GM19239 (cell line): ENCODE measurements at places on chromosomes 4 and X.

GRCh38 chr4:26105337-26105736 lies 191.3 kb downstream of the SMIM20 start:
- DNase-seq, result no peak

- DNase-seq, result peak; percentile 1
These were observed 64.8 kb downstream of the GLRA3 start for GRCh38 chr4:174764105-174764729.

DNA sequence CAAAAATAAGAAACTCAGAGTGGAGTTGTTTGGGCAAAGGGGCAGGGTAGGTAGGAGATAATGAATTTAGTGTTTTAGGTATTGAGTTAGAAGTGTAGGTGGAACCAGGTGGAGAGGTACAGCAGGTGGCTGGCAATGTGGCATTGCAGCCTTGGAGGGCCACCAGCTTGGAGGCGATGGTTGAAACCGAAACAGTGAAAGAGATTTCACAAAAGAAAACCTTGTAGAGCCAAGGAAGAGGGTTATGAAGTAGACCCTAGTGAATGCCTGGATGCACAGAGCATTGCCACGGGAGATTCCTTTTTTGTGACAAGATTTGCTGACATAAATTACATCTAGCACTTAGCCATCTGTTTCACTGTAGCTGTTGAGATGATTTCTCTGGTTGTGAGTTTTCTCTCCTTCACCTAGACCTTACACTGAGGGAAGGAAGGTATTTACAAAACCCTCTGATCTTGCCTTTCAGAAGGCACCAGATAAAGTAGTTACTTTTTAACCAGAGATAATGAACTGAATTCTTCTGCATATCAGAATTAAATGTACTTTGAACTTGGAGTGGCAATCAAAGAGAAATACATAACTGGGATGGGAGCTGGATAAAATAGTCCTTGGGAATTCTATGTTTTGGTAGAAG lies 104.1 kb upstream of the CASK start:
- DNase-seq, result no peak

DNA sequence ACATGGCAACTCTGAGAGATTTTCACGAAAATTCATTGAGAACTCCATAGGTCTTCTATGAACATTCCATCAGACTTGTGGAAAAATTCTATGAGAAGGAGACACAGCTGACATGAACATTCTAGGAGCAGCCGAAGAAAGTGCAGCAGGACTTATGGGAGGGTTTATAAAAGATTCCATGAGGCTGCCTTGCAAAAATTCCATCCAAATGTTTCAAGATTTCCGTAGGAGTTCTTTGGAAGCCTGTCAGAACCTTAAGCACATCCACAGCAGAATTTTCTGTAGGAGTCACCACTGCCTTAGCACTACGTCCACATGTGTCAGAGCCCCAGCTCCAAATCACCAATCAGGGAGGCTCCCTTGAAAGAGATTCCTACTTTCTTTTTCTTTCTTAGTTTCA lies 67.0 kb upstream of the MSX1 start:
- no peak for DNase-seq

DNA sequence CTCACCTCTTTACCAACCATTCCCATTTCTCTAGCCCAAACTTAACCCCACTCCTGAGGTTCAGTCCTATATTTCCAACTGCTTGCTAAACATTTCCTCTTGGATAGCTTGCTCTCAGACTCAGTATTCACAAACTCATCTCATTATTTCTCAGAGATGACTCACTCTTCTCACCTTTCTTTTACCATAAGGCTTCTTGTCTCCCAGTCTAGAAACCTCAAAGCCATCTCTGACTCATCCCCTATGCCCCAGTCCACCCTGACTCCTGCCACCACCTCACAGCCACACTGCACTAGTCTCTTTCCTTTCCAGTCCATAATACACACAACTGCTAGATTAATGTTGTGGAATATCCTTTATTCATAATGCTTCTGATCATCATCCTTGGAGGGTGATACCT lies 4.8 kb downstream of the FRMPD3 start:
- no peak for DNase-seq

DNA sequence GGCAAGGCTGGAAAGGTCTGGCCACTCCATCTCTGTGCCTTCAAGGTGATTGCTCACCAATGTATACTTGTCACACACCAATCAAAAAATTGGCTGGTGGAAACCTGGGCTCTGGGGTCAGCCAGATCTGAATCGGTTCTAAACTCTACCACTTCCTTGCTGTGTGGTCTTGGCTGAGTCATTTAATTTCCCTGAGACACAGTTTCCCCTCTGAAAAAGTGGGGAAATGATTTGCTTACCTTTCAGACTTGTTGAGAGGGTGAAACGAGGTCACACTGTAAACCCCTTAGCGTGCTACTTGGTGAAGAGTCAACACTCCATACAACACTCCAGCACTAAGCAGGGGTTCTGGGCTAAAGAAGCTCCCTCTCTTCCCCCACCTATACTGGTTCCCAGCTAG lies 252.3 kb upstream of the ZIC3 start:
- DNase-seq, result no peak

- DNase-seq, result no peak
These were observed 64.4 kb downstream of the EIF4E start for GRCh38 chr4:98864560-98864959.

DNA sequence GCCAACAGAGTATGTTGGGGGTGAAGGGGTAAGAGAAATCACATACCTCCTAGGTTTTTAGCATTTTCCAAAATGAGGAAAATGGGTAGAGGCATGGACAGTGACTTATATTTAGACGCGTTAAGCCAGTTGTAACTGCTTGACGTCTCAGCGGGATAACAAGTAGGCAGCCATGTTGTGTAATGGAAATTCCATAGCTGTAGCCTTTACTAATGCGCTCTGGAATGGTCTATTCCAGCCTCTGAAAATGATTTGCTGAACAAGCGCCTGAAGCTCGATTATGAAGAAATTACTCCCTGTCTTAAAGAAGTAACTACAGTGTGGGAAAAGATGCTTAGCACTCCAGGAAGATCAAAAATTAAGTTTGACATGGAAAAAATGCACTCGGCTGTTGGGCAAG lies 135.5 kb downstream of the PTTG2 start:
- no peak for DNase-seq

DNA sequence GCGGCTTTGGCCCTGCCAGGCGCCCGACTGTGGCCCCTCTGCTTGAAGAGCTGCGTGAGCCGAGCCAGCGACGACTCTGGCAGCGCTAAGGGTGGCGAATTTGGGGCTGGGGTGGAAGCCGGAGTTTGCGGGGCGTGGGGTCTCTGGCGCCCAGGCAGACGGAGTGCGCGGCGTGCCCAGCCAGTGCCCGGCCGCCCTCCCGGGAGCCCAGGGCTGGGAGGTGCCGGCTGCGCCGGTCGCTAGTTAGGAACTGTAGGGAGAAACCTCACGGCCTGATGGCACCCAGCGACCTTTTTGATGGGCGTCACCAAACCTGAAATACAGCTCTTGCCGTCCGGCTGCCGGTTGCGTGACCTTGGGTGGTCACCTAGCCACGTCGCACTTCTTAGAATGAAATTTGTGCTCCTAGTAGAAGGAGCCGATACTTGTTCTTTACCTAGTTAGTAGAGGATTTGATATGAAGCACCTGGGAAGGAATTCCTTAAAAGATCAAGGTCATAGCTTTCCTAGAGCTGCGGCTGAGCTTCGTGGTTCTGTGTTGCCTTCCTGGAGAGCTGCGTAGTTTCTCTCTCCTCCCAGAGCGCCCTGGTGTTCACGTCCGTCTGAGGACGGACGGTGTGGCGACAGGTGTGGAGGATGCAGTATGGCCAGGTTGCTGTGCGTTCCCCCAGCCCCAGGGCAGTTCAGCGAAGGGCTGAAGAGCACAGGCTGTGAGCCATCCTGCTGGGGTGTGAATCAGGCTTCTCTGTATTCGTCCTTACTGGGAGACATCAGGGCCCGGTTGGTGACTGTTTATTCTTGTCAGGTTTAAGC lies 680 bp downstream of the MAEA start:
- no peak for DNase-seq

- no peak for DNase-seq
These were observed 296.5 kb downstream of the PPP3CA start for GRCh38 chr4:101050837-101051205.

GRCh38 chr4:53592686-53593501 lies 1.6 kb upstream of the LNX1 start:
- no peak for DNase-seq

GRCh38 chr4:6225469-6225868 lies 25.1 kb upstream of the JAKMIP1 start:
- no peak for DNase-seq

- DNase-seq, result no peak
These were observed 48.9 kb downstream of the CHIC2 start for GRCh38 chr4:54015423-54016030.

DNA sequence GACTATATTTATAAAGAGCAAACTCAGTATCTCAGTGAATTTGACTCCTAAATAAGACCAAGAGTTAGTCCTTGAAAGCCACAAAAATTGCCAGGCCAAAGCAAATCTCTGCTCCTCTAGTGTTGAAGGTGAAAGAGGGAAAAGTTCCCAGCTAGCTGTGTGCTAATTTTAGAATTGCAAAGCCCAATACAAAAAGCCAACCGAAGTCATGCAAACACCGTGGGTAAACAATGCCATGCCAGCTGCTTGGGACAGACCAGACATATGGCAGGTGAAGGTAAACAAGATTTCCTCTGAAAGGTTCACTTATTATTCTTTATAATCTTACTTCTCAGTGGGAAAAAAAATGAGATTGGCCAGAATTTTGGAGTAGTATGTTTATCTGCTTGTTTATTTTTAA lies 80.5 kb upstream of the LNX1 start:
- no peak for DNase-seq

DNA sequence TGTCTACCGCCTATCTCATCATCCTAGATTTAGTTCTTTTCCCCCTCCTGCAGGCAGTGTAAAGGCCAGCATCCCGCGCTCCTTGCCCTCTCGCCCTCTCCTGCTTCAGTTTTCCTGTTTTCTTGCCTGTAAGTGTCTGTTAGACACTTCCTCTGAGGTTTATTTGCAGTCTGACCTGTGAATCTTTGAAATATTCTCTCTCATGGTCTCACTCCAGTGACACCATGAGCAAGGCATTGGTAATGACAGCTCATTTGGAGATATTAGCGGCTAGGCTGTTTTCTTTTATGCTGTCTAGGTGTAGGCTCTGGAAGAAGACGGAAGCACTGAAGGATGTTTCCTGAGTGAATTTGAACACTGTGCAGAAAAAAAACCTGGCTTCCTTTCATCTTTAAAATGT lies 179.6 kb downstream of the KDR start:
- DNase-seq, result no peak

- DNase-seq, result peak; percentile 84
These were observed 11.2 kb upstream of the ADD1 start for GRCh38 chr4:2832309-2832980.

GRCh38 chr4:109645874-109646710 lies 57.2 kb downstream of the CASP6 start:
- no peak for DNase-seq

DNA sequence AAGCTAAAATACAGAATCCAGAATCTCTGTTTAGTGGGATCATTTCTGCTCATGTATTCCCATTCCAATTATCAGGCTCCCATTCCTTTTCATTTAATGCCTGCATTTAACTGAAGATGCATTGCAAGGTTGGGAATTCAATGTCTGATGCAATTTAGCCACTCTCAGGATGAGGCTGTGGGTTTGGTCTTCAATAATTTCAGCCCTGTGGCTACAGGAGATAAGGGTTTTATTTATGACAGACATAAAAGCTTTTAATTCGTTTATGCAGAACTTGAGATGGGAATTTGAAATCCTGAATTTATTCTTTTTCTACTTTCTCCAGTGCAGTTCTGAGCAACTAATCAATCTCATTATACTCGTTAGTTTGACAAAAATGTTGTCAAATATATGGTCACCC lies 1225.9 kb downstream of the PCDH18 start:
- no peak for DNase-seq

DNA sequence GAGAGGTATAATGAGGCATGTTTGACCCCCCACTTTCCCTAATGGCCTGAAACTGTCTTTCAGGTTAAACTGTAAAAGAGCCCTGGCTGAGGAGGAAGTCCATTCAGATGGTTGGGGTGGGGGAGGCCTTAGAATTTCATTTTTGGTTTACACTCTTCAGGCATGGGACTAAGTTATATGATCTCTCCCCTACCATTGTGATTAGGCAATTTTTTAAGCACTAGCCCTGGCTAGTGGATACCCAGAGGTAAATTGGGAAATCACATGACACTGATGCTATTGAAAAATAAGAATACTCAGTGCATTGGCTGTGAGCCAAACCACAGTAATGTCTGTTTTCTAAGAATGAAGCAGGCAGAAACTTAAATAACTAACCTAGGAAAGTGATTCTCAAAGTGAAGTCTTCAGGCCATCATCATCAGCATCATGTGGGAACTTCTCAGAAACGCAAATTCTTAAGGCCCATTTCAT lies 149.7 kb downstream of the RRAGB start:
- DNase-seq, result no peak

- DNase-seq, result no peak
These were observed 104.5 kb upstream of the GATB start for GRCh38 chr4:151865312-151865711.

- DNase-seq, result no peak
These were observed 262.0 kb downstream of the COL25A1 start for GRCh38 chr4:109040441-109040840.

DNA sequence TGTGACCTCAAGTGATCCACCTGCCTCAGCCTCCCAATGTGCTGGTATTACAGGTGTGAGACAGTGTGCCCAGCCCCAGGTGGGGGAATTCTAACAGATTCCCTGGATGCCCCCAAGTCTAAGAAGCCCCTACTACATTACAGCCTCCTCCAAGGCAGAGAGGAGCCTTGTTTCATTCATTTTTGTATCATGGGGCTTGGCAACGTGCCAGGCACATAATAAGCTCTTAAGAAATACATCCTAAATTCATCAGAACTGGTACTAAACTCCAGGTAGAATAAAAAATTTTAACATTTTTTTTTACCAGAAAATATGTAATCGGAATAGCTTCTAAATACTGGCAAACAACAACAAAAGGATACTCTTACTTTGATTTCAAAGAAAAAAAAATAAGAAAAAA lies 127.1 kb downstream of the CHIC2 start:
- DNase-seq, result no peak

DNA sequence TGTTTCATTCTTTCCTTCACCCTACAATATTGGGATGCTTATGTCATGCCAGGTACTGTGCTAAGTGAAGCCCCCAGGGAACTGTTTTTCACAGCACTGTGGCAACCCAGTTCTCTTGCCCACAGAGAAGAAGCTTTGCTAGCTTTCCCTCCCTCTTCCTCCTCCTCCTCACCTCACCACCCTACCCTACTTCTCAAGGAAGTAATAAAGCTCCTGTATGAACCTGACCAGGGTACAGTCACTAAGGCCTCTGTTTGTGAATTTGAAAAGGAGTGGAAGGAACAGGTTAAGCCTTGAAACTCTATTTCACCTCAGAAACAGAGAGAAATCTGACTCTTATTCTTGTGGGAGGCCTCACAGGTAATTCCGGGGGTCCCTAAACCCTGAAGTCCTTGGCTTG lies 219.4 kb upstream of the RADX start:
- no peak for DNase-seq

- no peak for DNase-seq
These were observed 60.7 kb upstream of the HELT start for GRCh38 chr4:184957446-184958115.
